ENCODE measurements at places on chromosomes 4 and X.

- no peak overlapping the region for H3K27ac ChIP-seq
- H3K27me3 ChIP-seq: no peaks in the 10 kb centered on the region
- no peaks in the 10 kb centered on the region for H3K4me1 ChIP-seq
- no peak for DNase-seq
Measured at GRCh38 chrX:79618280-79618679, 251.1 kb upstream of the ITM2A start.

DNA sequence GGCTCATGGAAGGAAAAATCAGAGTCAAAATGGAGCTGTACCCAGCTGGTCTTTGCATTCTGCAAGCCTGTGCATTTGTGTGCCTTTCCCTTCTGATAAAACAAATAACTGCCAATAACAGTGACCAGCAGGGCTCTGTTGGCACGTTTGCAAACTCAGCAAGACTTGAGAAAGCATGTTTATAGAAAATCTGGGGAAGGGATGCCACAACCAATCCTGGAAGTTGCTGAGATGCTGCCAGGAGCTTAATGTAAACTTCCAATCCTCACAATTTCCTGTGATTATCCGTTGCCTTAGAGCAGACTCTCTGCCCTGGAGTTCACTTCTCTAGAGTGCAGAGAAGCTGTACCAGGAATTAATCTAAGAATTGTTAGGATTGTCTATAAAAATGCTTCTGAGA, 6.9 kb upstream of the ANXA3 start:
- no peak overlapping the region for H3K4me3 ChIP-seq
- H3K36me3 ChIP-seq: no peaks in the 10 kb centered on the region
- DNase-seq: no peak
- no peak overlapping the region for H3K27ac ChIP-seq
- H3K27me3 ChIP-seq: no peaks in the 10 kb centered on the region
- H3K4me1 ChIP-seq: no peaks in the 10 kb centered on the region

DNA sequence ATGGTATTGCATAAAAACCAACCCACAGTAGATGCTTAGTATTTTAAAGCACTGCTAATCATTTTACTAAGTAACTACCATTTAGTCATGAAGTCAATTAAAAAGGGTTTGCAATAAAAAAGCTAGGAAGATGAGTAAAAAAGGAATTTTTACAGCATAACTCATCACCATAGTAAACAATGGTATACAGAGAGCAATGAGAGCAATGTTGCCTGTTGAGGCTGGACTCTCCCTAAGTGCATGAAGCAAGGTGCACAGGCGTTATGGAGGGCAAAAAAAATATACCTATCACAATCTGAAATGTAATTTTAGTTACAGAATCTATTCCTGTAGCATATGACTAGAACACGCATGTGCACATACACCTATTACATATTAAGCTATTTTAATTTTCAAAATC, 129.6 kb upstream of the BMP3 start:
- no peak overlapping the region for H3K4me3 ChIP-seq
- H3K27ac ChIP-seq: no peak overlapping the region
- no peak for DNase-seq
- no peaks in the 10 kb centered on the region for H3K27me3 ChIP-seq
- H3K4me1 ChIP-seq: no peaks in the 10 kb centered on the region

- no peaks in the 10 kb centered on the region for H3K36me3 ChIP-seq
- H3K4me3 ChIP-seq: no peak overlapping the region
- no peaks in the 10 kb centered on the region for H3K27me3 ChIP-seq
- no peaks in the 10 kb centered on the region for H3K4me1 ChIP-seq
- DNase-seq: no peak
Measured at GRCh38 chr4:71255976-71256375, 82.8 kb upstream of the SLC4A4 start.

DNA sequence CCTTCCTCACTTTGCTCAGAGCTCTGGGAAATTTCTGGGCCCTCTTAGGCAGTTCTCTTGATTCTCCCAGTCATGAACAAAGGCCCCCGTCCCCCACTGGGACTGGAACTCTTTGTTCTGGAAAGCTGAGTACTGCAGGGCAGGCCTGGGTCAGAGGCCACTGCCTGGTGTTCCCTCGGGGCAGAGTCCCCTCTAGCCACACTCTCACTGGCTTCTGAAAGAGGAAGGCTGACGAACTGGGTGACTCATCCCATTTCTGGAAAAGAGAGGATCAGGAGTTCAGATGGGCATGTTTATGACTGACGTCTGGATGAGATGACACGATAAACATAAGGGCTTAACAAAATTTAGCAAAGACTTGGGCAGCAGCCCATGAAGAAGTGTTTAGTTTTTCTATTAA, 47.7 kb downstream of the DDX3X start:
- no peaks in the 10 kb centered on the region for H3K4me1 ChIP-seq
- H3K4me3 ChIP-seq: no peak overlapping the region
- H3K27me3 ChIP-seq: no peaks in the 10 kb centered on the region
- H3K27ac ChIP-seq: peak overlapping the region; percentile 76
- H3K36me3 ChIP-seq: no peaks in the 10 kb centered on the region
- DNase-seq: peak; percentile 62

- no peaks in the 10 kb centered on the region for H3K4me1 ChIP-seq
- no peaks in the 10 kb centered on the region for H3K36me3 ChIP-seq
- no peak overlapping the region for H3K27ac ChIP-seq
- H3K27me3 ChIP-seq: no peaks in the 10 kb centered on the region
Measured at GRCh38 chr4:182400790-182401189, 157.6 kb downstream of the TENM3 start.

GRCh38 chr4:66930206-66930605, 615.1 kb downstream of the CENPC start:
- H3K36me3 ChIP-seq: no peaks in the 10 kb centered on the region
- no peak overlapping the region for H3K4me3 ChIP-seq
- no peak for DNase-seq
- no peaks in the 10 kb centered on the region for H3K27me3 ChIP-seq
- no peaks in the 10 kb centered on the region for H3K4me1 ChIP-seq

- H3K36me3 ChIP-seq: no peaks in the 10 kb centered on the region
- no peak overlapping the region for H3K4me3 ChIP-seq
- H3K27ac ChIP-seq: no peak overlapping the region
- no peak for DNase-seq
Measured at GRCh38 chr4:69714086-69714485, 46.3 kb downstream of the SULT1B1 start.

GRCh38 chr4:169716677-169717076, 41.1 kb downstream of the HPF1 start:
- H3K4me3 ChIP-seq: no peak overlapping the region
- H3K27ac ChIP-seq: no peak overlapping the region
- no peaks in the 10 kb centered on the region for H3K27me3 ChIP-seq
- H3K36me3 ChIP-seq: peaks cover 5% of the 10 kb centered on the region
- H3K4me1 ChIP-seq: no peaks in the 10 kb centered on the region
- no peak for DNase-seq

DNA sequence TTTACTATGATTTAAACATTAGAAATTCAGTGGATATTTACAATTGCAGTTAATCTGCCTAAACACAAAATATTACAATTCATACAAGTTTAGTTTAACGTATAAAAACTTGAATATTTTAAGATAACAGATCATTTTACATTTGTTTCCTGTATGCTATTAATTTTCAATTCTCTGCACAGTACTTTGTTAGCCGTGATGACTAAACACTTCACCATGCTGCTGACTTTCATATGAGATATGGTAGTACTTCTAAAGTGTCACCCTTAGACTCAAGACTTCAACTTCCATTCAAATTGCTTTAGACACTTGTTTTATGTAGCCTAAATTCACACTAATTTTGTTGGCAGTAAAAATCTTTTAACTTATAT, 1646.4 kb upstream of the ADGRL3 start:
- no peak overlapping the region for H3K4me3 ChIP-seq
- no peaks in the 10 kb centered on the region for H3K36me3 ChIP-seq

GRCh38 chrX:11265352-11265751, 27.9 kb upstream of the AMELX start:
- no peaks in the 10 kb centered on the region for H3K4me1 ChIP-seq
- H3K36me3 ChIP-seq: no peaks in the 10 kb centered on the region
- no peak overlapping the region for H3K27ac ChIP-seq
- H3K27me3 ChIP-seq: no peaks in the 10 kb centered on the region
- no peak for DNase-seq
- no peak overlapping the region for H3K4me3 ChIP-seq

DNA sequence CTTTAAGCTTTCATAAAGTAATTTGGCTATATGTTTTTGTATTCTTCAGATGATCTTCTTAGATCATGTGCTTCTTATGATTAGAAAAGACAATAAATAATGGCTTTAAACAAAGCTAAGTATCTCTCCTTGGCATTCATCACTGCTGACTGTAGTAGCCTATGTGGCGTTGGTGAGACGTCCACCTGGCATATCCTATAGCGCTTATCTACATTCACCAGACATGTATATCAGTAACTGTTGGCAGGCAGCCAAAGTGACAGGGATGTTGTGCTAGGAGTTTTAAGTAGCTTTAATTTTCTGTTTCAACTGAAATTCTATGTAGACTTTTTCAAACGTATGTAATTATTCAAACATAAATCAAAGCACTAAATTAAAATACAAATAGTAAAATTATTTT, 276.4 kb downstream of the IL15 start:
- DNase-seq: peak; percentile 36
- no peaks in the 10 kb centered on the region for H3K36me3 ChIP-seq
- no peak overlapping the region for H3K4me3 ChIP-seq
- H3K27ac ChIP-seq: no peak overlapping the region
- H3K27me3 ChIP-seq: no peaks in the 10 kb centered on the region
- H3K4me1 ChIP-seq: no peaks in the 10 kb centered on the region

DNA sequence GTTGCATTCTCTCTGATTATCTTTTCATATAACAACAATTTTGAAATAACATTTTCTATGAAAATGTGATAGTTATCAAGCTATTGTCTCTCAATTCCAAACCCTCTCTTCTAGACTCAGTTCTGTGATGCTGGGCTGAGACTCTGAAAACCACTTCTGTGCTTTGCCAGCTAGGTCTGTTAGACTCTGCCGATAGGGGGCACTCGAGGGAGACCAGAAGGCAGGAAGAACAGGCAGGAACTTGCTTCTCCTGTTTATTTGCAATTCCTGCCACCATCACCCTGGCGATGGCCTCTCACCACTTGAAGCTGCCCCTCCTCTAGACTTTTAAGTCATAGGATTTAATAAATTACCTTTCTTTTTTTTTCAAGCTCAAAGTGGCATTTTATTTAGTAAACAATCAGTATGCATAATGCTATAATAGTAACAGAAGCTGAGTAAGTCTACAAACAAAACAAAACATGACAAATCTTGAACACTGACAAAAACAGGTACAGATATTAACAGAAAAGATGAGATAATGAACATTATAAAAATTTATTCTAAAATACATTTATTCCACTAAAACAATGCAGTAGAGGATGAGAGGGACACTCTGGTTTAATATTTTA, 49.7 kb downstream of the RASL11B start:
- H3K4me3 ChIP-seq: no peak overlapping the region
- no peaks in the 10 kb centered on the region for H3K4me1 ChIP-seq
- no peaks in the 10 kb centered on the region for H3K27me3 ChIP-seq
- no peaks in the 10 kb centered on the region for H3K36me3 ChIP-seq

DNA sequence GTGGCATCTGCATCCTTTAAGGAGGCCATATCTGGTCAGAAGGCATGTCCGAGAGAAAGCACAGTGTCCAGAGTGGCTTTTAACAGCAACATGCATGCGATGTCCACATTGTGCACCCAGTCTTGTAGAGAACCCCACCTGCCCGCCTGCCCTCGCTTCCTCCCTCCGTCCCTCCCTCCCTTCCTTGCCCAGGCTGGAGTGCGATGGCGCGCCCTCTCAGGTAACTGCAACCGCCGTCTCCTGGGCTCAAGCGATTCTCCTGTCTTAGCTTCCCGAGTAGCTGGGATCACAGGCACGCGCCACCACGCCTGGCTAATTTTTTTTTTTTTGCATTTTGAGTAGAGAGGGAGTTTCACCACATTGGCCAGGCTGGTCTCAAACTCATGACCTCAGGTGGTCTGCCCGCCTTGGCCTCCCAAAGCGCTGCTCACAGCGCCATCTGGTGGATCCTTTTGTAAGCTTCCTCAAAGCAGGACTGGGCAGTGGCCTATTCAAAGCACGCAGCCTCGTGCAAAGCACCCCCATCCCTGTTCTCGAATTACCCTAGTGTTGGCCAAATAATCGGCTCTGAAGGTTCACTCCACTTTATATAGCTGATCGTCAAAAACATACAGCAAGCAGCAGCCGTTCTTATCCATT, 15.0 kb downstream of the BRCC3 start:
- no peaks in the 10 kb centered on the region for H3K4me1 ChIP-seq
- H3K27me3 ChIP-seq: no peaks in the 10 kb centered on the region
- no peak overlapping the region for H3K4me3 ChIP-seq
- H3K36me3 ChIP-seq: no peaks in the 10 kb centered on the region
- H3K27ac ChIP-seq: no peak overlapping the region
- peak; percentile 35 for DNase-seq

DNA sequence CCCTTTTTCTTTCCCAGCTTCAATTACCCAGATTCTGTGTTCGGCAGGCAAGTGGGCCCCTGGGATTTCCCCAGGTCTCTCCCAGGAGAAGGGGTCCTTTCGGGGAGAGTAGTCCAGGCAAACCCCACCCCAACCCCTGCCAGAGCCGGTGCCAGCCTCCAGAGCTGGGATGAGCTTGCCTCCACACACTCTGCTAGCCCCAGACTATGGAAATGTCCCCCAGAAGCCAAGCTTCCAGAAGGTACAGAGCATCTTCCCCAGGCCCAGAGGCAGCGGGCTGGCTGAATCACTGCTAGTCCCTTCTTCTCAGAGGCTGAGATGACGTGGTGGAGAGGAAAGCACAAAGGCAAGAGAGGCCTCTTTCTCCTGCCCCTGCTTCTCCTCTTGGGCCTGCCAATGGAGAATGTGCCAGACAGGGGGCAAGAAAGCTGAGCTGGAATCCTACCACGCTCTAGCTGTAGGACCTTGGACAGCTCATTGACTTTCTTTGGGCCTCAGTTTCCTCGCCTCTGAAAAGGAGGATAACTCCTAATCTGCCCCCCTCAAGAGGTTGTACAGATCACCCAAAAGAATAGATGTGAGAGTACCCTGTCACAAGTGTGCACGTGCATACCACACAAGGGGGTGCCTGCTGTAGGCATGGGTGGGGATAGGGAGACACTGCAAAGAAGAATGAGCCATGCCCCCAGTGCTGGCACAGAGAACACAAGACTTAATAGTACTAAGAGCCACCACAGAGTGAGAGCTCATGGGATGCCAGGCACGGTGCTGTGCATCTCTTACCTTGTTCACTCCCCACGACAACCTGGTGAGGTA, 2.1 kb downstream of the SASH3 start:
- H3K36me3 ChIP-seq: no peaks in the 10 kb centered on the region
- no peaks in the 10 kb centered on the region for H3K4me1 ChIP-seq
- no peak overlapping the region for H3K27ac ChIP-seq
- H3K4me3 ChIP-seq: peak overlapping the region; percentile 3
- no peak for DNase-seq
- H3K27me3 ChIP-seq: no peaks in the 10 kb centered on the region

DNA sequence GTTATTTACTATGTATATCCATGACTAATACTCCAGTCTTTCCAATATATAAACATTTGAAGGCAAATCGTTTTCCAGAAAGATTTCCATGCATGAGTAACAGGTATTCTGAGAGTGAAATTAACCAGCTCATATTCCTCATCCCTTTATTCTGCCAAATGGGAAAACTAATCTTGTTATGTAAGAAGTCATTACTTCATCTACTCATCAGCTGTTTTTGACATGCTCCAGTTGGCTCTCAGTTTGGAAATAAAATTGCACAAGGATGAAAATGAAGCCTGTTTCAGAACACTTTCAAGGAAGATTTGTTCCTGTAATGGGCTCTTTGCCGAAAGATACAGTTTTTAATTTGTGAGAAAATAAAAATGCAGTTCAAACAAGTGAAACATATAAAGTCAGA, 121.9 kb downstream of the KCTD8 start:
- H3K4me1 ChIP-seq: no peaks in the 10 kb centered on the region
- H3K27ac ChIP-seq: no peak overlapping the region
- no peaks in the 10 kb centered on the region for H3K36me3 ChIP-seq
